ENCODE measurements at places on chromosomes 3 and 15. TPM values are rescaled to one million over a fixed set of nuclear protein-coding genes. Genes with fewer than 3 reads are reported as not detected.

Gene PIF1
- 6.2 TPM for total RNA-seq

Gene MORC1
- not detected for total RNA-seq

Gene AHSG
- not detected for total RNA-seq

GRCh38 chr3:9233101-9233500, 16.3 kb downstream of the SRGAP3 start:
- DNase-seq = no peak

Measured in osteoblast (primary cell).